ENCODE measurements at places on chromosomes 5 and 9.

DNA sequence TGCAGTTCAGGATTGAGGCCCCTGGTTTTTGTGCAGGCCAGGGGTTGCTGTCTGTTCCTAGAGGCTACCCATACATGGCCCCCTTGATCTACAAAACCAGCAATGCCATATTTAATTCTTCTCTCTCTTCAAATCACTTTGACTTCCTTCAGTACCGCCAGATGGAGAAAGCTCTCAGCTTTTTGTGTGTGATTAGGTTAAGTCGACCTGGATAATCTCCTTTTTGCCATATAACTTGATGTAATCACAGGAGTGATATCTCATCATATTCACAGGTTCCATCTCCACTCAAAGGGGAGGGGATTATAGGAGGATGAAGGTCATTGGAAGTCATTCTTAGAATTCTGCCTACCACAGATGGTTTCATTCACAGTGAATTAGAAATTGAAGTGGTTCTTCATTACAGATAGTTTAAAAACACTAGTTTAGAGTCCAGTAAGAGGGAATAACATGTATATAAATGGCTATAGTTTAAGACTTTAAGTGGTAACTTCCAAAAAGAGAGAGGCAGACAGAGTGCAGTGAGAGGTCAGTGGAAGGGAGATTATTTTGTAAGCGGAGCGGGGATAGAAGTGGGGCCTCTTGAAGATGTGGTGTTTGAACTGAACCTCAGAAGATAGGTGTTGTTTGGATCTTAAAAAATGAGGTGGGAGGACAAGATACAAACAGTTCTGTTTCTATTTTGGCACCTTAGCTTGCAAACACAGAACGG lies 85.9 kb downstream of the GALNT10 start:
- no peak for DNase-seq

DNA sequence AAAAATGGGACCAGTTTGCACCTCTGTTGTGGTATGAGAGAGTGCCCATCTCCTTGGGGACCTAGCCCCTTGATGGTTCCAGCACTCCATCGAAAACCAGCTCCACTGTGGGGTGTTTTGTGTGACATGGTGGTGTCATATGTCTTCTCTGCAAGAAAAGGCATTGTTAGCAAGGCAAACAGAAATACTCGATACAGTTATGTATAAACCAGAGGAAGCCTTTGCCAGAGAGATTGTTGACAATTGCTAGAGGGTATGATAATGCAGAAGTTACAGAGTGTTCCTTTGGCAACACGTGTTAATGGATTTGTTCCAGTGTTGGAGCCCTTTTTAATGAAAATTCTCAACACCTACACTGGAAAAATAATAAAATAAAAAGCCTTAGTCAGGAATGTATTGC lies 270.4 kb upstream of the DMRT1 start:
- no peak for DNase-seq

- DNase-seq = peak; percentile 68
These were observed 106.1 kb downstream of the THBS4 start for GRCh38 chr5:80141147-80141671.

- DNase-seq = no peak
These were observed 186.0 kb downstream of the GOLPH3 start for GRCh38 chr5:31987985-31988710.

GRCh38 chr5:128328446-128328845 lies 209.6 kb downstream of the FBN2 start:
- no peak for DNase-seq

Data from NCI-H69 (cell line).